ENCODE measurements at places on chromosomes 7 and 10.

DNA sequence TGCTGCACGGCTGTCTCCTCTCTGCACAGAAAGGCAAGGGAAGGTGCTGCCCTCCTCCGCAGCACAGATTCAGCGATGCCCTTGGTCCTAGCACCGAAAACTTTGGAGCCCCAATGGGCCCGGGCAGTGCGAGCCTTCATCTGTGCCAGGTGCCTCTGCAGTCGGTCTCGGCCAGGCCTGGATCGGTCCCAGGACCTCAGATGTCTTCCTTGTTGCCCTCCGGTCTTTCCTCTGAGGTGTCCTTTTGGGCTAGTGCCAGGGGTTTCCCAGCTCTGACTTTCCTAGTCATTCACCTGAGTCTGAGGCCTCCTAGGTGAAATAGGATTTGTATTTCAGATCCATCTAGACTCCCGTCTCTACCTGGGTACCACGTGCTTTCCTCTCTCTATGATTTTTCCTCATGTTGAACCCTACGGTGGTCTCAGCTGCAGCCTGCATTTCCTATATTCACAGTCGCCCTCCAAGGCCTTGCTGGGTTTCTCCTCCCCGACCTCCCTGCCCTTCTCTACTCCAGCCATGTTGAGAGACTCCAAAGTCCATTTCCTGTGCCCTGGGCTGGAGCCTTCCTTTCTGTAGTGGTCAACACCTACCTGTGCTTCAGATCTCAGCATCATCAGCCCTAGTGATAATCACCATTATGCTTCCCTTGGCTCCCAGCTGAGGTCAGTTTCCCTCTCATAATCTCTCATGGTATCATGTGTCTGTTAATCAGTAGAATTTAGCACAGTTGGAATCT, 92.0 kb upstream of the PRSS58 start:
- DNase-seq, result no peak

- DNase-seq, result no peak
Measured at GRCh38 chr10:235915-236314, 100.7 kb downstream of the ZMYND11 start.

DNA sequence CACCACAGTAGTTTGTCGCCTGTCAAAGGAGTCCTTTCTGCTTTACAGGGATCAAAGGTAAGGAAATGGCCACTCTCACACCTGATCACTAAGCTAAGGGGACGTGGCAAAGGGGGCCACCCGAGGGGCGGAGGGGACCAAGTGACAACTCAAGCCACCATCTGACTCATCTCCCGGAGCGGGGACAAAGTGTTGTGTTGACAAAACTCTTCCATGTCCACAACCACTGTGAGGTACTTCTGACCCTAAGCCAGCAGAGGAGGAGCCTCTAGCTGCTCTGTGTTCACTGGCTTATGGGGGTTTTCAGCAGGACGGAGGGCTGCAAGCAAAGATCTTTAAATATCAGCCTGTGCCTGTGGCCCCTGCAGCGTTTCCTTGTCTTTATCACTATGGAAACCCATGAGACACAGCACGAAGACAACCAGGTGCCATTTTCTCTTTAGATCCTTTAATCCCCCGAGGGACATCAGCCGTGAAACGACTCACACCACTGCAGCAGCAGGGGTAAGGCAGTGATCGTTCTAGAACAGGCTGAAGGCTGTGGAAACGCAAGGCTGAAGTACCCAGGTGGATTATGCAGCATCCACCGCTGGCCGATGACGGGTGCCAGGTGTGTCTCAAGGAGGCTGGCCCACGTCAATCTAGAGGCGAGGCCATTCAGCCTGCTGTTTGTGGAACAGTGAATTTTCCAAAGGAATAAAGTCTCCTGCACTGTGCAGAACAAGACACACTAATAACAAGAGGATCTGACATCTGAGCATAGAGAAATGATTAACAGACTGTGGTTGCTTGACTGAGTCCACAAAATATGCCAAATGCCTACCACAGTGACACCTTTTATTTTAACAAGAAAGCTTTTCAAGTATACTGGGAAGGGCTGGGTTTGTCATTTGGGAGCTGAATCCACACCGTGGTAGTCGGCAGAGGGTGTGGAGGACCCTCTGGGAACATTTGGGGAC, 26.6 kb upstream of the DDC start:
- DNase-seq, result no peak

DNA sequence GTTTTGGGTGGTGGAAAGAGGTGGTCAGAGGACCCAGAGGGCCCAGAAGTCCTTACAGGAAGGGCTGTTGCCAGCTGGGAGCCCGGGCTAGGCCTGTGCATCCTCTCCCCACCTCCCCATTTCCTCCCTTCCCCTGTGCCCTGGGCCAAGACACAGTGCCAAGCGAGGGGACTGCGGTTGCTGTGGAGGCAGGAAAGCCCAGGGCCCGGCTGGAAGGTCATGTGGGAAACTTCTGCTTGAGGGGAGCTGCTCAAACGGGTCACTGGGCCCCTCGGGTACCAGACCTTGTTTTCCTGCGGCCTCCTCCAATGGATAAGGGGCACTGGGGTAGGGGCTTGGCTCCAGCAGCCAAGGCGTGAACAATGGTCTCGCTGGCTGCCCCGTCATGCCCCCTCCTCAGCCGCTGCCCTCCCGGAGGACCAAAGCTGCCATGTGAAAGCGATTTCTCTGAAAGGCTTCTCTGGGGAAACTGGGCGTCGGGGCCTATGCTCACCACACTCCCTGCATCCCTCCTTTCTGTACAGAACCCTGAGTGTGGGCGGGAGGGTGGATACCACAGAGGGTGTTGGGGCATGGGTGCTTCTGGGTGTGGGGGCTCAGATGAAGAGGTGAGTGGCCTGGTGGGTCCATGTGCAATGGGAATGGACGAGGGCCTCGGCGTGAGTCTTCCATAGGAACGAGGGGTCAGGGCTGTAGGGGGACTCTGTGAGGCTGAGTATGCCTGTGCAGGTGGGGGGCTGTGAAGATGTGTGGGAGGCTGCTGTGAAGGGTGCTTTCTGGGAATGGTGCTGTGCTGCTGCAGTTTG, 135.3 kb downstream of the PTPN20 start:
- DNase-seq, result no peak

GRCh38 chr7:98294798-98295382, 13.4 kb downstream of the BRI3 start:
- no peak for DNase-seq

GRCh38 chr10:53025172-53025711, 252.7 kb upstream of the MBL2 start:
- DNase-seq, result no peak

GRCh38 chr10:5387169-5387568, 17.5 kb downstream of the TUBAL3 start:
- no peak for DNase-seq

DNA sequence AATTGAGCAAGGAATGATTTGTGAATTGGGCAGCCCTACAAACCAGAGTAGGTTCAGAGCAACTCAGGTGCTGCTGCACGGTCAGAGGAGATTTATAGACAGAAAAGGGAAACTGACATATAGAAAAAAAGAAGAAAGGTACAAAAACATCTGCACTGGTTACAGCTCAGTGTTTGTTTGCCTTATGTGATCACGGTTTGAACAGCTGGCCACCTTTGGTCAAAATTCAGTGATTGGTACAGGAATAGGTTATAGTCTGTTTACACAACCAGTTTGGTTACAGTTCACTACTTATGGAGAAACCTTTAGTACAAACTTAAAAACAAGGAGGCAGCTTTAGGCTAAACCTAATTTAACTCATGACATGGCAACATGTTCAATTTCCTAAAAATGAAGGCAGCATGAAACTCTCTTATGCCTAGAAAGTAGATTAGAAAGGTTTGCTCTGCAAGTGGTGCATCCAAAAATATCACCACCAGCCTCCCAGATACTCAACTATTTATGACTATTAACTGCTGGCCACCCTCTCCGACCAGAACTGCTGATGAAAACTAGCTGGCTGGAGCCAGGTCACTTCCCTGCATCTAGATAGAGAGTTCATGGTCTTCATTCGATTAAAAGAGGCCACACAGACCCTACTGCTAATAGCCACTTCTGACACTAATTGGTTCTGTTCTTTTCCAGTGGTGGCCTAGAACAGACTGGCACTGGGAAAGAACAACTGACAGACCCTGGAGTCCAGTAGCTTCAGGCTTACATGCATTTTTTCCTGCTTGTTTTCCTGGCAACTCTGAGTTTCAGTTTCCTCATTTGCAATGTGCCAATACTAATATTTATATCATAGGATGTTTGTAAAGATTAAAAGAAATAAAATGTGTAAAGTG, 548.0 kb downstream of the CCSER2 start:
- no peak for DNase-seq

- no peak for DNase-seq
Measured at GRCh38 chr10:71040846-71041605, 152.7 kb upstream of the PCBD1 start.

- no peak for DNase-seq
Measured at GRCh38 chr10:35558276-35558675, 46.9 kb upstream of the GJD4 start.

DNA sequence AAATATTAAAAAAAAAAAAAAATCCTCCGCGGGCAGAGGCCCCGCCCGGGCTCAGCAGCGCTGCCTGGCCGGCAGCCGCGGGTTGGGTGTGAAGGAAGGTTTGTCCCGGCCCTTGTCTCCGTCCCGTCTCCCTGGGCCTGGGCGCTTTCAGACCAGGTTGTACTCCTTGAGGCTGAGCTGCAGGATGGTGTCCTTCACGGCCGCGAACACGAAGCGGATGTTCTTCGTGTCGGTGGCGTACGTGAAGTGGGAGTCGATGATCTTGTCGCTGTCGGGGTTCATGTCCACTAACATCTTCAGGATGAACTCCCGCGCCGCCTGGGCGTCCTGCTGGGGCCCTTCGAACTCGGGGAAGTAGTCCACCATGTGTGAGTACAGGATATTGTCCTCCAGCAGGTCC, 123.7 kb upstream of the KCTD7 start:
- DNase-seq, result no peak

GRCh38 chr7:124934841-124935240, 5.2 kb upstream of the POT1 start:
- DNase-seq, result no peak

DNA sequence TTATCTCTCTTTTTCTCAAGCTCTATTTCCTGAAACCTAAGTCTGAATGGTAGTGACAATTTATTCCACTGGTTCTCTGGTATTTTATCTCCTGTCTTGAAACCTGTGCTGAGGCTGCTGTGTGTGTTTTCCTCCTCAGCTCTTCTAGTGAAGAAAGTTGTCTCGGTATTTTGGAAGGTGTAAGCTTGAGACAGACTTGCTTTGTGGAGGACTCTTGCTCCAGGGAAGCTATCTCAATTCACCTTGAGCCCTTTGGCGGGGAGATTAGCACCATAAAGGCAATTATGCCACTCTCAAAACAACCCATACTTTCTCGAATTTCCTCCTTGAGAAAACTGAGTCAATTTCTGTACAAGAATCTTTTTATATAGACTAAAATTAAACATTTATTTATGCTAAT, 141.6 kb downstream of the THSD7A start:
- no peak for DNase-seq

DNA sequence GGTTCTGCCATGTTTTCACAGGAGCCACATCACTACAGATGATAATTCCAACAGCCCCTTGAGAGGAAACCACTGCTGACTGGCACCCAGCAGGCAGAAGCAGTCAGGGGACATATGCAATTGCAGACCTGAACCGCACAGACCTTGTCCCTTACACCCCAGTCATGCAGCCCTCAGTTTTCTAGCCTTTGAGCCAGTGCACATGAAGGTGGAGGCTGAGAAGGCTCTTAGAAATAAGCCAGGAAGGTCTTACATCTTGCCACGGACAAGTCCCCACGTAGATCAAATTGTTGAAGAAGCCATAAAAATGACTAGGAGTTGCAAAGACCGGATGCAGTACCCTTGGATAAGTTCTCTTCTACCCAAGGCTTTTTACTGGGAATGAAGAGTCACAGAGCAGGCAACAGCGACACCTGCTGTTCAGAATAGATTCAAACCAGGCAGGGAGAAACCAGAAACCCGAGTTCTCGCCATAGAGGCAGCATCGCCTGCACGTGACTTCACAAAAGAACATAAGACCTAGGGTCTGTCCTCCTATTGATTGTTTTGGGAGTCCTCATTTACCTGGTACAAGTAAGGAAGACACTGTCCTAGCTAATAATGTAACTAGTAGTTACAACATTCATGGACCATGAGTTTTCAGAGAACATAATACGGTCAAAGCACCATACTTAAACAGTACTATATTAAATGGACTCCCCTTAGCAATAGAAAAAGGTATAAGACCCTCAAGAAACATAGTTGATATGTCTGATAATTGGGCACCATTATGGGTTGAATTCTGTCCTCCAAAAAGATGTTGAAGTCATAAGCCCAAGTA, 11.1 kb downstream of the STEAP1B start:
- DNase-seq, result peak; percentile 49
